ENCODE measurements at places on chromosomes 16 and 17.

DNA sequence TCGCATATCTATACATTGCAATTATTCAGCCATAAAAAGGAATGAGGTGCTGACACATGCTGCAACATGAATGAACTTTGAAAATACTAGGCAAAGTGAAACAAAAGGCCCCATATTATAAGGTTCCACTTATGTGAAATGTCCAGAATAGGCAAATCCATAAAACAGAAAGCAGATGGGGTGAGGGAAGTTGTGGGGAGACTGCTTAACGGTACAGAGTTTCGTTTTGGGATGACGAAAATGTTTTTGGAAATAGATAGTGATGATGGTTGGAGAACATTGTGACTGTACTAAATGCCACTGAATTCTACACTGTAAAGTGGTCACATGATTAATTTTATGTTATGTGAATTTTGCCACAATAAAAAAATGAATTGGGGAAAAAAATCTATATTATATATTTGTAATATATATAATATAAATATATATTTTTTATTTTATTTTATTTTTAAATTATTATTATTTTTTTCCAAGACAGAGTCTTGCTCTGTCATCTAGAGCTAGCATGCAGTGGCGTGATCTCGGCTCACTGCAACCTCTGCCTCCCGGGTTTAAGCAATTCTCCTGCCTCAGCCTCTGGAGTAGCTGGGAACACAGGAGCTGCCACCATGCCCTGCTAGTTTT is 4.2 kb upstream of the GNA13 start:
- no peak for DNase-seq

- DNase-seq: no peak
Observed at GRCh38 chr17:82959990-82960418, 119.4 kb upstream of the METRNL start.

DNA sequence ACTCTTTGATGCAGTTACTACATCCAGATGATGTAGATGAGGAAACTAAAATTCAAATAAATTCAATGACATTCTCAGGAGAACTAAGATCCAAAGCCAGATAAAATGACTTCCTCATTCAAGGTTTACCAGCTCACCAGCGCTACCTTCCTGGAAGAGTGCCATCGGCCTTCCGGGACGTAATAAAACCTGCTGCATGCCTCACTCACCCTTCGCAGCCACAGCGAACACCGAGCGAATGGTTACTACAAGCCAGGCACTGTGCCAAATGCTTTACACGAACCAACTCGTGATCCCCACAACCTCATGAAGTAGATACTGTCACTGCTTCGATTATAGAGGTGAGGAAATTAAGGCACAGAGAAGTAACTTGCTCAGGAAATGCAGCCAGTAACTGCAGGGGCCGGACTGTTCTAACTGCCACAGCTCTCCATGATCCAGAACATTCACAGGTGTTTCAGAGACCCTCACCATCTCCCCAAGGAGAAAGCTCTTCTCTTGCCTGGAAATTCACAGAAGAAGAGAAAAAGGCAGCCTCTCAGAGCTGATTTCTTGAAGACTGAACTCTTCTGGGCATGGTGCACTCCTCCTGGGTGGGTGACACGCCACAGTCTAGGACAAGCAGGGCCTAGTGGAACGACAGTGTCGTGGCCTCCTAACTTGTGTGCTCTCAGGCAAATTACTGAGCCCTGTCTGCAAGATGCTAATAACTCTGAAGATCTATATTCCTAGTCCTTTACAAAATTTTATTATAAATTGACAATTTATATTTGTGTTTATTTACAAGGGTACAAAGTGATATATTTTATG is 46.8 kb downstream of the HIC1 start:
- peak; percentile 94 for DNase-seq

GRCh38 chr16:56451753-56452689 is 667 bp downstream of the OGFOD1 start:
- DNase-seq: no peak

DNA sequence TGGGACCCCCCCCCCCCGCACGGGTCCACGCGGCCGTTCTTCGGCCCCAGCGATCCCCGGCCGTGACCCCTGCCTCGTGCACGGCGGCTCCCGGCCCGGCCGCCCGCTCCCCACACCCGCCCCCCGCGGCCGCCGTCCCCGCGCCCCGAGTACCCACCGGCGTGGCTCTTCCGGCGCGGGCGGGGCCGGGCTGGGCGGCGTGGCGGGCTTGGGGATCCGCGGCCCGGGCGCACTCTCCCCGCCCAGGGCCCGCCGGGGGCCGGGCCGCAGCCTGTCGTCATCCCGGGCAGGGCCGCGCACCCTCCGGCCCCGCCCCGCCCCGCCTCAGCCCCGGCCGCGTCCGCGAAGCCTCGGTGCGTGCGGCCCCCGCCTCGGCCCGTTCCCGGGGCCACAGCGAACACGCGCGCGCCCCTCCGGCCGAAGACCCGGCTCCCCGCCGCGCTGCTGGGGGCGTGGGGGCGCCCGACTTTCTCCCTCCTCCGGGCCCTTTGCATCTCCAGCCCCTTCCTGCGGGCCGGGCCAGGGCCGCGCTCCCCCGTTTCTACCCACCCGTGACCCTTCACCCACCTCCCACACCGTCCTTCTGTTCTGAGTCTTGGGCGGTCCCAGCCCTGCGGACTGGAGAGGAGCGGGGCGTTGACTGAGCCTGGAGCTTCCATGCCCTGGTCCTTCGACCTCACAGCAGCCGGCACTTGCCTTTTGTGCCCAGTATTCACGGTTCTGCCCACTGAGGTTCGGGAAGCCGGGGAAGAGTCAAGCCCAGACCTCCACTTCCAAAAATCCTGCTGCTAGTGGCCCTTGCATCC is 840 bp downstream of the MYO1C start:
- no peak for DNase-seq

GRCh38 chr17:77645072-77646045 is 313.1 kb upstream of the TNRC6C start:
- DNase-seq: peak; percentile 39

- no peak for DNase-seq
Observed at GRCh38 chr17:73423806-73424205, 112.0 kb upstream of the CDC42EP4 start.
